Left colon (tissue), 2 donors: ENCODE measurements at places on chromosomes 6 and 20. TPM values are rescaled to one million over a fixed set of nuclear protein-coding genes. Genes with fewer than 3 reads are reported as not detected.

MLIP gene
- 2.1 TPM for total RNA-seq

COL11A2 gene
- 0.45 TPM for total RNA-seq

C2 gene
- 18.2 TPM for total RNA-seq

RTF2 gene
- 71.5 TPM for total RNA-seq

RIMS1 gene
- total RNA-seq: 0.28 TPM

- no peak for DNase-seq
These were observed 330.7 kb downstream of the CD83 start for GRCh38 chr6:14448246-14448645.

DNA sequence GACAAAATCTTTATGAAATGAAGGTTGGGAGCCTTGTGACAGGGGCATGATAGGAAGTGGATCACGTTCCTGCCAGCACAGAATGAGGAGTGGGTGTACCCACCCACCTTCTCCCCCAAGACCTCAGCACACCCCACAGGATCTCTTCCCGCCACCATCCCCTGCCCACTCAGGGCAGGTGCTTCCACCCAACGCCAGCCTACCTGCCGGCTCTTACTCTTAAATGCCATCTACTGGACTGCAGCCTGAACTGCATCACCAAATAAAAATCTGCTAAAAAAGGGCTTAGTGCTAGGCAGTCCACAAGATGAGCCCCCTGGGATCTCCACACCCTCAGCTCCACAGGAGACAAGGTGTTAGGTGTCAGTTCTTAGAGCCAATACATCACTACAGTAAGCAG, 20.6 kb downstream of the DTNBP1 start:
- DNase-seq: no peak

DNA sequence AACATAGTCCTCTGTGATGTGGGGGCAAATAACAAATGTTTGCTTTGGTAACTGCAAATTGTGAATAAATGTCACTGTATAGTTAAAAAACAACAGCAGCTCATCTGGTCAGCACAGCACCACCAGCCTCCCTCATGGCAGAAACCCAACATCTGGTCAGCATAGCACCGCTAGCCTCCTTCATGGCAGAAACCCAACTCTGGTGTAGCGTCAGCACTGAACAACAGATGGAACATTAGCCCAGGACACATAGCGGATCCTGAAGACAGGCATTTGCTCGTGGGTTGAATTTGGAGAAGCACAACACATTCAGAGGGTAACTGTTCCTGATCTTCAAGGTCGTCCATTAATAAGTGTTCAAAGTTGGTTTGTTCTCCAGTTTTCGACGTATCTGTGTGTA, 265.9 kb downstream of the DLL1 start:
- DNase-seq: peak; percentile 73

- no peak for DNase-seq
These were observed 39.2 kb downstream of the ZC3H12D start for GRCh38 chr6:149445573-149445972.

- no peak for DNase-seq
These were observed 255.9 kb downstream of the ESR1 start for GRCh38 chr6:152063170-152063921.

DNA sequence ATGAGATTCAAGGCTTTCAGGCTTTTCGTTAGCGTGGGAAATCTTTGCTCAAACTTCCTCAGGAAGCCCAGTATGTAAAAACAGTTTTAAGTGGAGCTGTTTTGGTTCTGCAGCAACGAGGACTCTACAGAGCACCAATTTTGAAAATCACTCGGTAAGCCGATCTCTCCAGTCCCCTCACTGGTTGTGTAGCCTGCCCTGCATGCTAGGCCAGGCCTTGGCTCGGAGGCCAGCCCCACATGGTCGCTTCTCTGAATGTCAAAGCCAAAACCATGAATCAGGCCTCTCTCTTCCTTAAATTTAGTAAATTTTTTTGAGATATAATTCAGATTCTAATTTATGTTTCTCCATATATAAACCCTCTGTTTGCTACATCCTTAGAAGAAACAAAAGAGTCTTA, 108.0 kb downstream of the CHD6 start:
- no peak for DNase-seq

DNA sequence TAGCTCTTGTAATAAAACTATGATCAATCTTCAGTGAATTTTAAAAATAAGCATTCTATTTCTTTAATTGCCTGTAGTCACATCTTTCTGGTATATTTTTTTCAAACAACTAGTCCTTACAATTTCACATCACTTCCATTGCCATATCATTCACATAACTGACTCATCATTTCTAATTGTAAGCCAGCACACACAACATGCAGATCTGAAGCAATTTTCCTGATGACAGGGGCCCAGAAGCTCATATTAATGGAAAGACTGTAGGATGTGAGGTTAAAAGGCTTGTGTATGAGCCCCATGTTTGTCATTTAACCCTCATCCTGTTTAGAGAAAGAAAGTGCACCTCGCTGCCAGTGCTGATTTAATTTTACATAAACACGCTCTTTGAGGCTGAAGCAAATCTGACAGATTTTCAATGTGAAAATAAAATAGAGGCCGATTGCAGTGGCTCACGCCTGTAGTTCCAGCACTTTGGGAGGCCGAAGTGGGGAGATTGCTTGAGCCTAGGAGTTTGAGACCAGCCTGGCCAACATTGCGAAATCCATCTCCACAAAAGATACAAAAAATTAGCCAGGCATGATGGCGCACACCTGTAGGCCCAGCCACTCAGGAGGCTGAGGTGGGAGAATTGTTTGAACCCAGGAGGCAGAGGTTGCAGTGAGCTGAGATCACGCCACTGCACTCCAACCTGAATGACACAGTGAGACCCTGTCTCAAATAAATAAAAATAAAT, 40.1 kb upstream of the LTV1 start:
- no peak for DNase-seq

DNA sequence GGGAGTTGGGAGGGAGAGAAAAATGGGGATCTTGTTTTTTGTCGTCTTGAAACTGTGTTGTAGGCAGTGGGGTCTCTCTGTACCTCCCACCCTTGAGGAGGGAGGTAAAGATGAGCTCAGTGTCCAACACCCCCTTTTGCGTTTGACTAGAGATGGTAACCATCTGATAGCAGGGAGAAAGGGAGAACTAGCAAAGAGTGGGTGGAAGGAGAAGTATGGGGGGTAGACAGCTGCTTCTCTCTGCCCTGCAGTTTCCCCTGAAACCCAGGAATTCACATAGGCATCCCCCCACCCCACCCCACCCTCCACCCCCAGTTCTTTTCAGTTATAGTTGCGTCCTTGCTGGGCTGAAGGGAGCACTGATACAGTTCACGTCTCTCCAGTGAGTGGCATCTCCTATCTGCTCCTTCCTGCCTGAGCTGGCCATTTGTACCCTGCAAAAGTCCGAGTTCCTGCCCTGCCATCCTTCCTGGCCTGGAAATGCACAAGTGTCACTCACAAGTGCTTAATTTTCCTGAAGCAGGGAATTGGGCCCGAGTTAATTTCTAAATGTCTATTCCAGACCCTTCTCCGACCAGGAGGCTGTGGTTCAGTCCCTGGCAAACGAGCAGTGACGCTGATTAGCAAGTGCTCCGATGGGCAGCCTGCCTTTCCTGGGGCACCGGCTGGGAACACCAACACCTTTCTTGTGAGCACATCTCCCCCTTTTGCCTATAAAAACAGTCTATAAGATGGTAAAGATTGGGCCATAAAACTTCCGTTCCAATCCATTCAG, 1.5 kb downstream of the SIRPA start:
- no peak for DNase-seq

DNA sequence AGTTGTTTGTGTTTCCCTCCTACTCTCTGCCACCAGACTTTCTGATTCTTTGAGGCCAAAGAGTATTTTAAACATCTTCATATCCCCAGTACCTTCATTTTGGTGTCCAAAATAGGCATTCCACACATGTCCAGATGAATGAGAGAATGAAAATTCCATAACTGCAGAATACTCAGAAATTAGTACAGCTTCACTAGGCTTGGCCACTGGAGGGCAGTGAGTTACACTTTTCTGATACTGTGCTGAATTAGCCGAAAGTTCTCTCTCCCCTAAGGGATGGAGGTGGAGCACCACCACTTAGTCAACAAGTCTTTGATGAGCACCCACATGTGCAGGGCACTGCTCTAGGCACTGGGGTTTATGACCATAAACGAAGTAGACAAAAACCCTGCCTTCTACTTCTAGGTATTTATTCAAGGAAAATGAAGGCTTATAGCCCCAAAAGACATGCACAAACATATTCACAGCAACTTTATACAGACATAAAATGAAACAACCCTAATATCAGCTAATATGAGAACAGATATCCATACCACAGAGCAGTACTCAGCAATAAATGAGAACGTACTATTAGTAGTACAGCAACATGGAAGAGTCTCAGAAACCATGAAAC, 46.1 kb upstream of the TMEM217 start:
- no peak for DNase-seq

- DNase-seq: peak; percentile 7
These were observed 157.0 kb downstream of the UBE3D start for GRCh38 chr6:82908661-82909060.

DNA sequence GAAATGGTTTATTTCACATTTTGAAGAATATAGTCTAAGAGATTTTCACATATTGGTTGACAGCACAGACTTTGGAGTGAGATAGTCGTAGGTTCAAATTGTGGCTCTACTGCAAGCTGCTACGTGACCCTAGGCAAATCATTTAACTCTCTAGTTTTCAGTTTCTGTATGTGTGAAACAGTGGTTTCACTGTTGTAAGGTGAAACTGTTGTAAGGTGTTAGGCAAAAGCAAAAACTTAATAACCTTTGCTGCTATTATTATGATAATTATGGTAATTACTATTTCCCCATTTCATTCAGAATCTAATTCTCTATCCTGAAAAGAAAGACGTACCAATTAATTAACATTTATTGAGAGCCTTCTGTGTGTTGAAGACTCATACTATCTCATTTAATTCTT, 144.2 kb downstream of the REV3L start:
- DNase-seq: no peak

GRCh38 chr6:161444464-161444863, 170.6 kb upstream of the AGPAT4 start:
- DNase-seq: no peak

DNA sequence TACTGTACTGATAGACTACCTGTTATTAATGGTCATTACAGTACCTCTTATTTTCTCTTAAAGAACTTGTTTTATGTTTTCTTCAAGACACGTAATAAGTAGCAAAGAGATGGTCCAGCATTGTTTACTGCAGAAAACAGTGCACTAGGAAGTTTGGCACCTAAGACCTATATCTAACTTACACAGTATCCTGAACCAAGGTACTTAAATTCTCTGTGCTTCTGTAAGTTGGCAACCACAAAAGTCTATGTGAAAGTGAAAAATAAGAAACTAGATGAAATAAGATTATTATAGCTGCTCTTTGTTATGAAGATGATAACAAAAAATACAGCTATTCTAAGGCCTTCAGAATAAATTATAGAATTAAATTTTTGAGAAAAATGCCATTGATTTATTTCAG, 411.7 kb upstream of the SOX4 start:
- no peak for DNase-seq

DNA sequence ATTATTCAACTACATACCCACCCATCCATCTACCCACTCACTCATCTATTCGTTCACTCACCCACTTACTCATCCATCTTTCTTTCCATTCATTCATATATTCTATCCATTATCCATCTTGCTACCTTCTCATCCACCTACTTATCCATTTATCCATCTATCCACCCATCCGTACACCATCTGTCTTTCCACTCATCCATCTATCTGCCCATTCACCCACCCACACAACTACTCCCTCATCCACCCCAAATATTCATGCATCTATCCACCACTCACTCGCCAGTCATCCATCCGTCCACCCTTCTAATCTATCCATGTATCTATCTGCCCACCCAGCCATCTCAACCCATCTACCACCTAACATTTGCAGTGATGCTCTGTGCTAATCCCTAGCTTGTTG, 13.6 kb upstream of the KCNB1 start:
- DNase-seq: no peak

- DNase-seq: no peak
These were observed 5.1 kb downstream of the IGF2R start for GRCh38 chr6:159973951-159974350.

- no peak for DNase-seq
These were observed 1.8 kb upstream of the CST5 start for GRCh38 chr20:23881371-23881770.

DNA sequence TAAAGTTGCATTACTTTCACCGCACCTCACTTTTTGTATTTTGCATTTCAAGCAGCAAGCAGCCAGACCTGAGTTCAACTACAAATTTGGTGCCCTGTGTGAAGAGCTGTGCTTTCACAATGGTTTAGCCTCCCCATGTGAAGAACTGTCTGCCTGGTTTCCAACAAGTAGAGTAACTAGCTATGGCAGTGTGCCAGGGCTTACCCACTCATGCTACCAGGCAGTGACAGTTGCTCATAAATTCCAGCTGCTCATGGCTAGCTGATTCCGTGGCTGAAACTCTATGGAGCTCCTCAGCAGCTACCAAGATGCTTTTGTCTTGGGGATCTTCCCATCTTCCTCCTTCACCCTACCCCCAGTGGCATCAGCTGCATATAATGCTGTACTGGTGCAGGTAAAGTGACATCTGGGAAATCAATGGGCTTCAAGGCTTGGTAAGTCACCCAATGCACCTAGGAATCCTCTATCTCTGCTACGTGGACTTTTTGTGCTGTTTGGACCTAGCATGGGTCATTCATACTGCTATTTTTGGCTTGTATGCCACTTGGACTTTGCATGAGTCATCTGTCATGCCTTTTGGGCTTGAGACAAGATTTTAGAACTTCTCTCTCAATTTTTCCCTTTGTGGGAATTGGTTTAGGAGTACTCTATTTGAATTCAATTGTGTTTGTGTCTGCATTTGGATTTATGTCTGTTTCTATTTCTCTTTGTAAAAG, 176.5 kb upstream of the GJE1 start:
- no peak for DNase-seq

GRCh38 chr20:33601861-33602260, 60.3 kb upstream of the C20orf144 start:
- no peak for DNase-seq

DNA sequence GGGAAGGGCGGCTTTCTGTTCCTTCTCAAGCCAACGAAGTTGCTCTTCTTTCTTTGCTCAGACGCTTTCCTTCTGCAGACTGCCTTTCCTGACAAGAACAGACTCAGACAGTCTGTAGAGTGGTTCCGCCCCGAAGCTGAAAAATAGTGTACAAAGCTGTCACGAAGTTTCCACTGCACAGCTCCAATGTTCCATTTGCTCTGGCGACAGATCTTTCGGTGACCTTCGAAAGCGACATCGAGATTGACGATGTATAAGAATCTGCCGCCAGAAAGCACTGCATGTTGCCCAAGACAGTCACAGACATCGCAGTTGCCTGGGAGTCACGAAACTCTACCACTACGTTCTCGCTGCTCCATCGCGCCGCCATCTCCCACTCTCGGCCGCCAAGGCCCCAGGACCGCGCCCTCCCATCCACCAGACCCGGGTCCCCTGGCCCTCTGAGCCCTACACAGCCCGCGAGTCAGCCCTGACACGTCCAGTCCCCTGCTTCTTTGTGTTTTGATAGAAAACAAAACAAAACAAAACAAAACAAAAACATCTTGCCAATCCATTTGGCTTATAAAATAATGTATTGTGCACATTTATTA, 42.1 kb upstream of the ZNF184 start:
- DNase-seq: no peak
